GDM1 (cell line): ENCODE measurements at places on chromosomes 3 and 15.

- no peak for DNase-seq
These were observed 45.0 kb upstream of the PCSK6 start for GRCh38 chr15:101534376-101534970.

DNA sequence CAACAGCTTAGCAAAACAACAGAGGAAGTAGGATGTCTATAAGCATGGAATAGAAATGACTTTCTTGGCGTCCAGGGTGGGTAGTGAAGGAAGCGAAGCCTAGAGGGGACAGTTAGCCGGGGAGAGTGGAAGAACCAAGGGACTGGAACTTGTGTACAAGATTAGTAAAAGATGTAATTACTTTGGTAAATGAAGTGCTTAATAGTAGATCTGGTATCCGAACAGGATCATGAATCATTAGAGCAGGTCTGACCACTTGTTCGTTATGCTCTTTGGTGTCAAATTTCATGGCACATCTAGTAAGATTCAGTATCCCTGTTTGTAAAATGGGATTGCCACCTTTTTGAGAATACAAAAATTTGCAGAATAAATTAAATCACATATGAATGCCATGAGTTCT, 112.5 kb upstream of the MLF1 start:
- no peak for DNase-seq

DNA sequence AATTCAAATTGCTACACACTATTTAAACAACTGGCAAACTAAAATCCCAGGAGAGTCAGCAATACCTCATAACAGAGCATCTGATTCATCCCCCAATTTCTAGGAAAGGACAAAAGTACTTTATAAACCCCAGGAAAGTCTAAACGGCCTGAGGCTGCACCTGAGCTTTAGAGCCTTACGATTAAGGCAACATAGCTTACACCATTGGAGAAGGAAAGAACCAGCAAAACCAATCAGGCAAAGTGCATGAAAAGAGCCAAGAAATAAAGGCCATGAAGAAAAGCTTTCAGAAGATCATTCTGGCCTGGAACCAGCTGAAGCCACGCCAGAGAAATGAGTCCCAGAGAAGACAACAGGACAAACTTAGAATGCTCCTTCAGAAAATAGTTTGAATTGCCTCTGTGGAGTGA, 48.1 kb downstream of the PTPN9 start:
- DNase-seq, result no peak

GRCh38 chr3:181330821-181331563, 341.5 kb upstream of the DNAJC19 start:
- DNase-seq, result no peak

DNA sequence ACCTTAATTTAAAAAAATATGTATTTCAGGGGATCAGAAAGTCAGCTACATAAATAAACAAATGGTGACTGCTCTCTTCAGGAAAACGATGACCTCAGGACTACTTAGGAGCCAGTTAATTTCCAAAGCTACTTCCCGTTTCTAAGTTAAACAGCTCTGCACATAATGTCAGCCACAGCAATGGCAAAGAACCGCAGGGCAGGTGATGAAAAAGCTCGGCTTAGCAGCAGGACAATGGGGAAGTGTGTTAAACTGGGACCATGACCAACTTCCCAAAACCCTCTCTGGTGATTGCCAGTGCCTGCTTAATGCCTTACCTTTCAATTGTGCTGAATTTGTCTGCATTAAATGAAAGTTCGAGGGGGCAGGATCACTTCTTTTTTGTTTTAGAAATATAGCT, 258.9 kb downstream of the FHIT start:
- DNase-seq, result peak; percentile 25

GRCh38 chr15:37220949-37221670, 120.8 kb upstream of the MEIS2 start:
- DNase-seq, result no peak

- no peak for DNase-seq
These were observed 46.8 kb downstream of the PCCB start for GRCh38 chr3:136296960-136297359.

DNA sequence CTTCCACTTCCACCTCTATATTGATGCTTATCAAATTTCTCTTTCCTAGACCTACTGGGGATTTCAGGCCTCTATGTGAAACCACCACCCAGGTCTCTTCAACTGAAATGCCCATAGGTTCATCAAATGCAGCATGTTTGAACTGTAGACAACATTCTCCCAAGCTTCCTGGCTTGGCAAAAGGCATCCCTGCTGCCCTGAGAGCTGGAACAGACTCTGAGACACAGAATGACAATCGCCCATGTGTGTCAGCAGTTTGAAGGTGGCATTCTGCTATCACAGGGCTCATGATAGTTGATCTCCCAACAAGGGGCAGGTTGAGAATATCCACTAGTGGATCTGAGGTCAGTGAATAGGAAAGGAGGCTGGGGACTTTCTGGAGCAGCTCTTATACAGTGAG, 200.7 kb downstream of the RPLP1 start:
- DNase-seq, result no peak

DNA sequence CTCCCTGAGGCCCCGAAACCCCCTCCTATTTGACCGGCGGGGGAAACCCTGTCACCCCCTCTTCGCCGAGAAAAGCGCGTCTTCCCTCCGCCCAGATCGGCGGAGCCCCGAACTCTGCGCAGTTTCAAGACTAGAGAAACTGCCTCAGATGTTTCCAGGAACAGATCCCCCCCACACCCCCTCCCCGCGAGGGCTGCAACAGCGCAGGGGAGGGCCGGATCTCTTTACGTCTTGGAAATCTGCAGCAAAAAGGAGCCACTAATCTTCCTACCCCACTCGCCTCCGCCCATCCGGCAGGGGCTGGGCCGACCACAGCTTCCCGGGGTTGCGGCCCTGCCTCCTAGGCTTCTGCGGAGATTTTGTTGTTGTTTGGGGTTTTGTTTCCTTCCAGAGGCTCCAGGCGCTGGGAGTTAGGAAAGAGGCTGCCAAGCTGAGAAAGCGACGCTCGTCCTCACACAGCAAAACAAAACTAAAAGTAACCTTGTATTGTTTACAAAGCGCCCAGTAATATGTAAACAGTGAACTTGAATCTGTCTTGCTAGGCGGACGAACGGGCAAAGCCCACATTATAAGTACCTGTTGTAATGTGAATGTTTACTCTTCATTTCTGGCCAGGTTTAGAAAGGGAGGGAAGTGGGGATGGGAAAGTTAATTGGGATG, 2.2 kb downstream of the FOXB1 start:
- DNase-seq, result peak; percentile 71

DNA sequence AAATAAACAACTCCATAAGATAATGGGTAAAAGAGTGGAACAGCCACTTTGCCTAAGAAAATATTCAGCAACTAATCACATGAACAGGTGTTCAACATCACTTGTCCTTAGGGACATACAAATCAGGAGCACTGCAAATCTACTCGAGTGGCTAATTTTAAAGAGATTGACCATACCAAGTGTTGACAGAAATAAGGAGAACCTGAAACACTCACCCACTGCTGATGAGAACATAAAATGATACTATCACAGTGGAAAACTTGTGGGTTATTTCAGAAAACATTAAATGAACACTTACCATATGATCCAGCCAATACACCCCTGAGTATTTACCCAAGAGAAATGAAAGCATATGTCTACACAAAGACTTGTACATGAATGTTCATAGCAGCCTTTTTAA, 70.5 kb downstream of the GABRB3 start:
- DNase-seq, result no peak

DNA sequence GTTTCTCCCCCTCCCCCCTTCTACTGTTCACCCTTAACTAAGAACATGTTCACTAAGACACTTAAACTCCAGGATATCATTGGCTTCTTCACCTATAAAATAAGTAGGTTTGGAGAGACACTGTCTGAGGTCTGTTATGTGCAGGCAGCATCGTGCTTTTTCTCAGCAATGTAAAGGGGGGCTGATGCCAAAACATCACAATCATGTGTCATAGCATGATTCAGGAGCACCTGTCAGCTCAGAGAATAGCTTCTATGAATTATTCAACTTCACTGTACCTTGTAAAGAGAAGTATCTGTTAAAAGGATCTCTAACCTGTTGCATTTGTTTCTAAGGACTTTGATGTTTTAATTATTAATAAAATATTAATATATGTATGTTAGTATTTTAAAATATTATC, 211.4 kb upstream of the EPHA3 start:
- DNase-seq, result no peak

DNA sequence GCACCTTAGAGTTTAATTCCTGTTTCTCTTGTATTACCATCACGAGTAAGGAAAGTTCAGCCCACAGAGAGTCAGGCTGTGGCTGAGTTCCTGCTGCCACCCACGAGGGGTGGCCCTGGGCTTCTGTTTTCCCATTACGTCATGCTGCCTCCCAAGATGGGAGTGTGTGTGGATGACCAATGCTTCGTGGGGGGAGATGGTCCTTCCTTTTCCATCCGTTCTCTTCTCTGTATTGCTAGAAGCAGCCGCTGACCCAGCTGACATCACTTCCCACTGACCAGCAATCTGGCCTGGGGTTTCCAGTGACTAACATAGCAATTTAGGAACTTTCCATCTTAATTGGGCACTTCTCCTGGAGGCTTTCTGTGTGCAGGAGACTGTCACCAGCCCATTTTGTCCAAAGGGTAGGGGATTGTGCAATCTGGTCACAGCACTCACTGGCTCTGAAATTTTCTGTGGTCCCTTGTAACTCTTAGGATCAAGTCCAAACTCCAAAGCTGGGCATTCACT, 9.3 kb downstream of the IRAK2 start:
- no peak for DNase-seq

DNA sequence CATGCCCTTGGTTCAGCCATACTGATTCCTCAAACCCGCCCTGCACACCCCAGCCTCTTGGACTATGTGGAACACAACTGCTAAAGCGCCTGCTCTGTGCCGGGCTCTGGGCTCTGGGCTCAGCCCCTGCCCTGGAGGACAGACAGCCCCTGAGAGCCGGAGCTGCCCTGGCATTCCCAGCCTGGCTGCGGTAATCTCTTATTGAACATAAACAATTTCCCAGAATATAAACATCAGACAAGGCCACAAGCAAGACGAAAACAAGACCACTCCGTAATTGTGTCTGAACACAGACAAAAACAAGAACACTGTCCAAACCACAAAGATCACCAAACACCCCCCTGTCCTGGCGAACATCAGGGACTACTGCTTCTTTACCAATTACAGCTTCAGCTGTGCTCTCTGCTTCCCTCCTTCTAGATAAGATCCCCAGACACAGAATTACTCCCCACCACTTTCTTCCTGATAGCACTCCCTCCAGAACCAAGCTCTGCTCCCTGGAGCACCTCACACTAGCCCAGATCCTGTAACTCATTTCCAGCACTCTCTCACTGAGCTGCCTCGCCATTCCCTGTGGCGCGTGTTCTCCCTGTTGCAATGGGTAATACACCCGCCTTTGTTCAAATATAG, 57.1 kb upstream of the TLE3 start:
- DNase-seq, result no peak

- DNase-seq, result no peak
These were observed 785.3 kb downstream of the ROBO2 start for GRCh38 chr3:77825001-77825827.
